ENCODE measurements at places on chromosomes 13 and 19.

DNA sequence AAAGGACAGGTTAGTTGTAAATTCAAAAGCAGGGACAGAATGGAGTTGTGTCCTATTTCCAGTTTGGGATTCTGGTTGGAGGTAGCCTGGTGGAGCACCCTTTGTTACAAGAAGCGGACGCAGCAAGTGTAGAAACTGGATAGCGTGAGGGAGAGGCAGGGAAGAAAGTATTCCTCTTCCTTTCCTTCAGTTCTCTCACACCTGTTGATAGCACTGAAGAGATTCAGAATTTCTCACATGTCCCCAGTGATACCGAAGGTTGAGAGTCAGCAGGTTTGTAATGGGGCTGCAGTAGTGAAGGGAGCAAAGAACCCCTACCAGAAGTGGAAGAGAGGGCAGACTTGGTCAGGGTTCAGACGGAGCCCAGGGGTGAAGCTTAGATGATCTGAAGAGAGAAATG lies 399.2 kb downstream of the SPRY2 start:
- DNase-seq = no peak

DNA sequence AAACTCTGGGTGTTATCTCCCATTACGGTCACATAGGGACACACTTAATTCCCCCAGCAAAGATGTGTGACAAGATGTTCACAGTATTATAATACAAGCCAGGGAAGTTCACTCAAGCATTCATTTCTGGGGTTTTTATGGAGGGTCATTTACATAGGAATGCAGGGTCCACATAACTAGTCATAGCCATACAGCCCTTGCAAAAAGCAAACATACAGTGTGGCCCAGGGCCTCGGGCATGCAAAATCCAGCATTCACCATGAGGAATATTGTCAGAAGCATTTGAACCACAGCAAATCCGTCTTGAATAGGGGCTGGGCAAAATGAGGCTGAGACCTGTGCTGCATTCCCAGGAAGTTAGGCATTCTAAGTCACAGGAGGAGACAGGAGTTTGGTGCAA lies 13.0 kb upstream of the ZNF460 start:
- DNase-seq = no peak

DNA sequence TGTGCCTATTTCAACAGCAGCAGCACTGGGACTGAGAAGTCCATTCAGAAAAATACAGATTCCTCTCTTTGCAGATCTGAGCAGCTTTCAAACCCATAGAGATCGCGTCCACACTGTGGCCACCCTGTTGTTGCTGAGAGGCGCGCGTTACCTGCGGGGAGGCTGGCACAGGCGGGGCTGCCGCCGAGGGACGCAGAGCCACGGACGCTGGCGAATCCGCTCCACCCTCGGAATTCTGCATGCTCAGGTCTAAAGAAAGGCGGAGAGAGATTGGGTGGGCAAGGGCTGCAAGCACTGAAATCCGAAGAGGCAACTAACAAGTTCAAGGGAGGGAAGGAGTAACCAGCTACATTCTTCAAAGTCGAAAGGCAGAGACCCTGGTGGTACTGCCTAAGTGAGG lies 63.0 kb downstream of the RFX2 start:
- no peak for DNase-seq

DNA sequence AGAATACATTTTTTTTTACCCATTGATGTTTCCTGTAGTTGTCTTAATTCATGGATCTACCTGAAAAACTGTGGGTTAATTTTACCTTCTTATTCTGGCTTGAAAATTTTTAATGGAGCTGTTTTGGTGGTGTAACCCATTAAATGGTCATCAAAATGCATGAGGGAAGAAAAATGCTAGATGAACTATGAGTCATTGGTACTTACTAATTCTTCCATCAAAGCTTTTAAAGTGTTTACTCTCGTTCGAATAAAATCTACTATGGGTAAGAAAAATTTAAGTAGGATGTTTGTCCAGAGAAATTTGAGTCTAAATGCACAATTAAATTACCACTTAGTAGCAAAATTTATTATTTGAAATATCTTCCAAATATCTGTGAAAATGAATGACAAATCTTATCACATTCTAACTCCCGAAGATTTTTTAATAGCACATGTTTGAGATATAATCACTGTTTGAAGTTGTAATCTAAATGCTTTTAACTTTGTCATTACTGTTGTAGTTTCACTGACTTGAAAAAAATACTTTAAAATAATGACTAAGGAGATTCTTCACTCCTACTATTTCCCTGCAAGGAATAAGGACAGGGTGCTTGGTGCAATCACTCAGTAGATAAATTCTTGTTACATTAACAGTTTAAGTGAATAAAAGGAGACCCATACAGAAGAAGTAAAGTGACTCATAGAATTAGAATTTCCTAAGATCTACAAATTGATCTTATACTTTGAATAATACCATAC lies 437.7 kb downstream of the IRS2 start:
- DNase-seq = peak; percentile 81

GRCh38 chr19:7636691-7637373 lies at the start of gene STXBP2:
Gene STXBP2, plus strand, starts transcription at chr19:7637110. Its CDS starts 40 bp downstream, at chr19:7637150.
- no peak for DNase-seq

DNA sequence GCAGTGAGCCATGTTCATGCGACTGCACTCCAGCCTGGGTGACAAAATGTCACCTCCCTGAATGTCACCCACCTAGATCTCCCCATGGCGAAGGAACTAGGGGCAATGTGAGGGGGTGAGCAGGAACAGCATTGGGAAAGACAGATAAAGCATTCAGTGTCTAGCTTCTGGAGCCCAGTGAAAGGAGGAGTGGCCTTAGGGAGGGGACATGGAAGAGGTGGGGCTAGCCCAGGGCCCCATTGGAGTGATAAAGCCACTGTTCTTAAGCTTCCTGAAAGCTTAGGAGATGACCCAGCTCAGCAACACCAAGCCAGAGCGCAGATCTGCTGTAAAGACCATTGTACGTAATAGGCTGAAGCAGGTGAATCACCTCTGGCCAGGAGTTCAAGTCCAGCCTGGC lies 13.0 kb upstream of the KCNN1 start:
- DNase-seq = no peak

GRCh38 chr13:23715092-23715761 lies 145.0 kb downstream of the TNFRSF19 start:
- no peak for DNase-seq

- DNase-seq = no peak
These were observed 8.8 kb downstream of the ZNF787 start for GRCh38 chr19:56112313-56112709.

DNA sequence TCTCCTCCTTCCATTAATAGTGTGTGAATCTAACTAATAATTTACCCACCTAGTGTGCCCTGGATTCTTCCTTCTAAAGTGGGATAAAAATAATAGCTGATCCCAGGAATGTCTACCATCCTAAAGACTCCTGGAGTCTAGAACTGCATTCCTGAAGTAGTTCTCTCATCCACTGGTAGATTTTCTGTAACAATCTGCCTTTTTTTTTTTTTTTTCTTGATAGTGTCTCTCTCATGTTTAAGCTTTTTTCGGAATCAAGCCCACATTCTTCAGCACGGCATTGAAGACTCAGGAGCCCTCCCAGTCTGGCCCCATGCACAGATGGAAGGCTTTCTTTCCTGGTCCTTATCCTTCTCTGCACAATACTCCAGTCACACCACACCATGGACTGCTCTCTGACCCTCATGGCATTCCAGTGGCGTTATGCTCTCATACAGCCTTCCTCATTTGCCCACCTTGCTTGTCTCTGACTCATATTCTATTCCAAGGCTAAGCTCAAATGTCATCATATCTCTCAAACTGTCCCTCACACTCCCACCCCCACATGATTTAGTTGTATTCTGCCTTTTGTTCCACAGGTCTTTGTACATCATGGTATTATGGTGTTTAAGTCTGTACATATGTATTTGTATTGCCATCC lies 68.7 kb upstream of the FRY start:
- peak; percentile 26 for DNase-seq

- no peak for DNase-seq
These were observed 69.1 kb downstream of the ATP7B start for GRCh38 chr13:51942189-51942588.

GRCh38 chr13:25137788-25138115 lies 34.3 kb downstream of the AMER2 start:
- no peak for DNase-seq

DNA sequence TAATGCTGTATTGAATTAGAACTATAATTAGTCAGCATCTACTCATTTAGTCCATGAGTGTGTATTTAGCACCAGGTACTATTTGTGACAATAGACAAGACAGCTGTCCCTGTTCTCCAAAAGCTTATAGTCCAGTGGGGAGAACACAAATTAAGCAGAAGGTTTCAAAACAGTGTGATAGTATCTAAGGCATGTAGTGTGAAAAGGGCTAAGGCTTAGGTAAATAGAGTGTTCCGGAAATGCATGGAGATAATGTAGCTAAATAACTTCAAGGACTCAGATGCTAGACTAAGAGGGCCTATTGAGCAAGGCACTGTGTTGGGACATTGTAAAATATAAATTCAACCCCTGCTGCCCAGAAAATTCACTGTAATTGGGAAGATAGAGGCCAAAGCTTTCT lies 144.1 kb upstream of the MIR17HG start:
- no peak for DNase-seq

DNA sequence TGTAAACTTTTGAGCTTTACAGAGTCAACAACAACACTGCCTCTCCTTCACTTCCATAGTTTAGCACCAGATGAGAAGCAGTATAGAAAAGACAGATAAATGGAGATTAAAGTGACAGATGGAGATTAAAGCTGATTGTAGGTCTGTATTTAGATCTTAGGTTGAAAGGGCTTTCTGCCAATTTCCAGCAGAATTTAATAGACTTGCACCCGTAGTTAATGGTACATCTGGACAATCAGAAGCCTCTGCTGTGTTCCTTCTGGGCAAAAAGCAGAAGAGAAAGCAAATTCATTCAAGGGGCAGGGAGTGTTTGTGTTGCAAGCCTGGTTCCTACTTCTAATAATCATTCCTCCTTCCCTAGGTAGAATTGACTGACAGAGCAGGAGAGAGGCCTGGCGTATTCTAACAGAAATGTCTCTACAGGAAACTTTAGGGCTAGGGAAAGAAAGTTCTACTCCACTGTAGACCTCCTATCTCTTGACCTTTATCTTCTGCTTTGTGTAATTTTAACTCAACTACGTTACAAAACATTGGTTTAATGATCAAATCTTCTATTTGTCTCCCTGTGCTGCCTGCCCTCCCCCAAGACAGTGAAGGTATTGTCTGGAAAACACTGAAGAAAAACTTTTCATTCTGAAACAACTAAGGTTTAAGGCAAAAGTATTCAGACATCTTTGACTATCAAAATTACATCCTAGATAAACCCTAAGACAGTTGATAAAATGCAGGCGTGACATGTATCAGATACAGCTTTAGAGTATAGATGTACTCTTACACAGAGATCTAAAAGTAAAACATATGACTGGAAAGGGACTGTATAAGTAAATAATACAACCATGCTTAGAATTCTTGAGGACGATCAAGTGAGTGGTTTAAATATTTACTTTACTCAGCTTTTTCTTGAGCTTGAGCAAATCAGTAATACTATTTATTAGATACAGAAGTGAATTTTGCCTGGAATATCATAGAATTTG lies 44.4 kb downstream of the GPC6 start:
- no peak for DNase-seq

- DNase-seq = peak; percentile 4
These were observed 239.2 kb upstream of the SLITRK1 start for GRCh38 chr13:84121456-84121855.

DNA sequence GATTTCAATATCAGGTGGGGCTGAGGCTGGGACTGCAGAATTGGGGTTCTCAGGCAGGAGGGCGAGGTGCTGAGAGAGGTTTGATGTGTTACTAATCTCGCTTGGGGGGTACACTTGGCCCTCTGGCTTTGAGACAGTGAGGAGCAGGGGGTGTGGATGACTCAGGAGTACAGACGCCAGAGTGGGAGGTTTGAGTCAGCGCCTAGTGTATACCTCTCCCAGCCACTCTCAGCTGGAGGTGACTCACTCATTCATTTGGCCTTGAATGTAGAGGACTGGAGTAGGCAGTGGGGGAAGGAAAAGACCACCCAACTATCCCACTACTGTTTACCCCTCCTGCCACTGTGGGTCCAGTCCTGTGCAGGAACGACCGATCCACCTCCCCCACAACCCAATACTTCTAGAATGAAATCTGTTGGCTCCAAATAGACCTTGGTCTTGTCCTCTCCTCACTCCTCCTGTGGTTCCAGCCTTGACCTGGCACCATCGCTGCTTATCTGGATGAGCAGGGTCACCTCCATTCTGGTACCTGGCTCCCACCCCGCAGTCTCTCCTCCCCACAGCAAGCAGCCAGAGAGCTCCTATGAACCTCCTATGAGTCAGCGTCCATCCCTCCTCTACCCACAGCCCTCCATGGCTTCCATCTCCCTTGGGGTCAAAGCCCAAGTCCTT lies 20.1 kb upstream of the ZNRF4 start:
- peak; percentile 94 for DNase-seq

DNA sequence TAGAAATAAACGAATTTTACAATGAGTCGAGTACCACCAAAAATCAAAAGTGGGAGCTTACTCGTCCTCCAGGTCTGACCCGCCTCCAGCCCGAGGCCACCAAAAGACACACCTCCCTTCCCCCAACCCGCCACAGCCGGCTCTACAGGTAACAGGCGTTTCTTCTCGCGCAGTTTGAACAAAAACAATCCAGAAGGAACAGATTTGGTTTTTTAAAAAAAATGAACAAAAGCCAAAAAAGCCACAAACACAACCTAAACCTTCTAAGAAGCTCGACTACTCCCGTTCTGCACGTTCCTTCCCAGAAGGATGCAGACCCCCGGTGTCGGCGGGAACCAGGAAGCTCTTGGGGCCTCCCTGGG lies 671 bp downstream of the ZDHHC20 start:
- no peak for DNase-seq

GRCh38 chr19:58560007-58560887 lies 1.8 kb upstream of the UBE2M start:
- no peak for DNase-seq

GRCh38 chr13:34335014-34336007 lies 517.4 kb downstream of the RFC3 start:
- no peak for DNase-seq

GRCh38 chr19:33438987-33439781 lies 65.7 kb downstream of the CEBPG start:
- no peak for DNase-seq

GRCh38 chr19:10812902-10813404 lies 23.1 kb downstream of the TMED1 start:
- DNase-seq = peak; percentile 96

DNA sequence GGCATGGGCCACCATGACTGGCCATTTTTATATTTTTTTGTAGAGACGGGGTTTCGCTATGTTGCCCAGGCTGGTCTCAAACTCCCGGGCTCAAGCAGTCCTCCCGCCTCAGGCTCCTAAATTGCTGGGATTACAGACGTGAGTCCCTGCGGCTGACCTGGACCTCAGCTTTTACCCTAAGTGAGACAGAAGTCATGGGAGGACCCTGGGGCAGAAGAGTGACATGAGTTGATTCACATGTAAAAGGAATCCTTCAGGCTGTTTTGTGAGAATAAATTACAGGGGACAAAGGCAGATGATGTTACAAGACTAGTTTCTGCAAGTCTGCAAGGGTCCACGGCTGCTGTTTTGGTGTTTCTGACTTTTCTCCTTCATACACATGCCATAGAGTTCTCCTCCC lies 2.6 kb upstream of the BCAM start:
- DNase-seq = no peak

- DNase-seq = no peak
These were observed 1.6 kb downstream of the AMH start for GRCh38 chr19:2250766-2251105.

All from fibroblast of skin of abdomen (primary cell).